ENCODE measurements at places on chromosomes 12 and 14.

GRCh38 chr12:1509413-1510052 is 84.8 kb downstream of the FBXL14 start:
- DNase-seq = peak; percentile 62

DNA sequence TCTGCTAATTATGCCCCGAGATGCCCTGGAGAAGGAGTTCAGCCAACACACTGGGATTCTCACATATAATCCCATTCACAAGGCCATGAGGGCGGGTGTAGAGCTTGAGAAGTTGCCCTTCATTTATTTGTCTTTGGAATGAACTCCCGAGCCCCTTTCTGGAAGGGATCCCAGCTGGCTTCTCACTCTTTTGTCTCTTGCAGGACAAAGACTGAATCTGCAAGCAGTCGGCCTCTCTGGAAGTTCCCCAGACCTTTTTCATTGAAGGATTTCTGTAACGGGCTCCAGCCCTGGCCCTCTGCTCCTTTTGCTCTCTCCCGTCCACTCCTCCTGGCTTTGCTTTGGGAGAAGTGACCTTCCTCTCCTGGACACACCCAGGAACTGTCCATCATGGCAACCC is 163.3 kb upstream of the SFSWAP start:
- DNase-seq = no peak

DNA sequence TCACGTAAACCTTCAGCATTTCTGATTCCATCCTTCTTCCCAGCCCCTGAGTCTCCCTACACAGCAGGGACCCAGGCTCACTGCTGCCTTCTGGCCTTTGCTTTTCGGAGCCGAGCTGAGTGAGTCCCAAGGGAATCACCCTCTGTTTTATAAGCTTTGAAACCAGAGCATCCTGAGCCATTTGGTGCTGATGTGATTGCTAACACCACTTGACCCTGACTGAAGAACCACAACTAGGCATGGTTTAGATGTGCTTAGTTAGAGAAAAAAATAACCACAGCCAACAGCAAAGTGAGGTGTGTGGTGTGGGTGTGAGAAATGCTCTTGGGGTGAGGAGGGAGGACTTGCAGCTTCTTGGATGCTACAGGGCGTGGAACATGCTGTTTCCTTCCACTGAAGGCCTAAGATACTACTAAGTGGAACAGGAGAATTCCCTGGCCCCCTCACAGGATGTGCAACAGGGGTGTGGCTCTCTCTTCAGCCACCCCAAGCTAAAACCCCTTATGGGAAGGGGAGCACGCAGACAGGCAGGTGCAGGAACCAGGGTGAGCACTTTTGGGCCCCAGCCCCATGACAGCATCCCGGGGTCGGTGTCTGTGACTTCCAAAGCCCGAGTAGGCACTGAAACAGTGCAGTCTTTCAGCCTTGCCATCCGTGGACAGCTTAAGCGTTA is at the start of gene TC2N:
TC2N (minus strand) TSS at position 221 of the 673 bp plus-strand sequence. CDS start 53,767 bp downstream, outside the sequence.
- DNase-seq = no peak

DNA sequence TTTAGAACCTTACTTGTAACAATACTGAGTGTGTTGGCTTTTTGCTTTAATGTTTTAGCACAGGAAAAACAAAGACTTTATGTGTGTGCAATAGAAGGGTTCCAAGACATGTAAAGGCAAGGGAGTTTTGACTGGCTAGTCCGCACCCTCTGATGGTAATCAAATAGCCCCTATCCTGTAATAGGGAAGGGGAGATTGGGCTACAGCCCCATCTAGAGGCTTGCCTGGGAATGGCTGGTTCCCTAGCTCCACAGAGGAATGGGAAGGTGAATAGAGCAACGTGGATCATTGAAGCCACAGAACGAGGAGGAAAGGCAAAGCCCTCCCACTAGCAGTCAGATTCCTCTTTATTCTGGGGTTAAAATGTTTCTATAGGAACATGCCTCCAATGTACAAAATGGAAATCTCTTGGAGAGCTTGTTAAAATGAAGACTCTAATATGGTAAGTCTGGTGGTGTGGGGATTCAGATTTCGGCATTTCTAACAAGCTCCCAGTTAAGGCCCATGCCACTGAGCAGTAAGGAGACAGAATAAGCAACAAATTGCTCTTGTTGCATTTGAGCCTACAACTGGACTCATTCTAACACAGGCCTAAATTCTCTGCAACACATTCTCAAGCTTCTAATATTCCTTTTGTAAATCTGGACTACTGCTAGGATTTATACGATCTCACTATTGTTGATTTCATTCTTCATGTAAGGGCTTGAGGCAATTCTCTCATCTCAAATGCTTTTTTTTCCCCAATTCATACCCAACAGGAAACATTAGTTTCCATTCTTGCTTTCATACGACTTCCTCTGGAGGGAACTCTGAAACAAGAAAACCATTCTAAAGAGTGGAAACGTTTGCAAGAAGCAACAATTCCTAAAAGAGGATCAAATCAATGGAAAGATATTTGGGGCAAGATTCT is 57.1 kb downstream of the NIN start:
- DNase-seq = no peak

DNA sequence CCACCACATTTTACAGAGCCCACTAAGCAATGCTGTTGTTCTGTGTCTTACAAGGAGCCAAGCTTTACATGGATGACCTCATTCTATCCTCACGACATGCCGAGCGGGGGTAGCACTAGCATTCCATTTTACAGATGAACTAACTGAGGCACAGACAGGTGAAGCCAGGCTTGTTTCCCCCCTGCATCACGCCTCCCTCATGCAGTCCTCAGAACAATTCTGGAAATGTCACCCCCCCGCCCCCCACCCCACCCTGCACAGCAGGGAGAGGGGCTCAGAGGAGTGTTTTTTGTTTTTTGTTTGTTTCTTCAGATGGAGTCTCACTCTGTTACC is 1.5 kb downstream of the SLC8B1 start:
- no peak for DNase-seq

GRCh38 chr14:98944989-98945388 is 327.0 kb downstream of the BCL11B start:
- no peak for DNase-seq

GRCh38 chr12:92070864-92071445 is 74.7 kb downstream of the BTG1 start:
- no peak for DNase-seq

DNA sequence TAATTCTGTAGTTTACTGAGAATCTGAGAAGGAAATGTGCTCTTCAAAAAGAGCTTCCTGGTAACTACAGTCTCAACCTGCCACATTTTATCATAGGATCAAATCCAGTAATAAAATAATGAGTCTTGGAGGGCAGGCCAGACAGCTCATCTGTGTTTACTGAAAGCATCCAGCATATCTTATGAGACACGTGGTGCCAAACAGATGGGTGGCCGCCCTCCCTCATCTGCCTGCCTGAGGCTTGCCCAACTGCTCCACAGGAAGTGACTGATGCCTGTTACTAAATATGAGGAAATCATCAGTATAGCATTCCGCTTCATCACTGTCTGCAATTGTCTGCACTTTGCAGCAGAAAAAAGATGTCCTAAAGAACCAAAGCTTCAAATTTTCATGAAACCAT is 13.5 kb downstream of the DHRS7 start:
- no peak for DNase-seq

DNA sequence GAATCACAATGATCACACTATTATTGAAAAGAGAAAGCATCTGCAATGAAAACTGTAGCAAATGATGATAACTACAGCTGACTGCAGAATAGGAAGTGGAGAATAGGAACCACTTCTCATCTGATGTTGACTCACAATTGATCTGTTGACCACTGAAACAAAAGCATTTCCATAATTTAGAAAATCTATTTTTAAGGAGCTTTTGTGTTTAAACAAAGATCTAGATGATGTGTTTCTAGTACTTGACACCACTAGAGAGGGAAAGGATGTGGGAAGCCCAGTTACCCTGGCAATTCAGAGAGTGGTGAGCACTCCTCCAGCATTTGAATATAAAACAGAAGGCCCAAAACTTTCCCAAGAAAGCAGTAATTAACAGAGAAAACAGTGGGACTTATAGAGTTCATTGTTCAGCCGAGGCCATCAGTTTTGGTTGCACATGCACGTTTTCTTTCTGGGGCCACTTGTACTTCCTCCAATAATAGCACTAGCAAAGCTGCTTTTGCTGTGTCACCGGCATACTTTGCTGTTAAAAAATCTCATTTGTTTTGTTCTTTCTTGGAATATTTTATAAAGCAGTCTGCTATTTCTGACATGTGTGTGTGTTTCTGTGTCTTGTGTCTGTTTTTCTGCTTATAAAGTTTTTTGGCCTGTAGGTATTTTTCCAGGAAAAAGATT is 76.1 kb upstream of the HECTD1 start:
- no peak for DNase-seq

GRCh38 chr14:64476438-64476837 is 11.1 kb downstream of the AKAP5 start:
- no peak for DNase-seq

GRCh38 chr12:113299619-113300237 is 35.2 kb downstream of the SLC8B1 start:
- DNase-seq = no peak

GRCh38 chr14:59301354-59301753 is 112.9 kb downstream of the DAAM1 start:
- no peak for DNase-seq

DNA sequence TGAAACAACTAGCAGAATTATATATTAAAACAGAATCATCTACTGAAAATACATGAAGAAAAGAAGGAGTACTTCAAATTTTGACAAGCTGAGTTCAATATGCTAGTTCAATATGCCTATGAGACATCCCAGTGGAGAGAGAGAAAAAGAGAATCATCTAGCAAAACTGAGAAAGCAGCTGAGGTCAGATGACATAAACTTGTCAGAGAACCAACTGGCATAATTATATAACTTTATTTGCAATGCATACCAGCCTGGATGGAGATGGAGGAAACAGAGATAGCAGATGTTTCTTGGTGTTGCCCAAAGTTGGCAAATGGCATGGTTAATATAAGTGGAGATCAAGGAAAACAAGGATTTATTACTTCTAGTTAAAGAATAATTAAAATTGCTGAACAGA is 148.7 kb upstream of the PDZRN4 start:
- no peak for DNase-seq

DNA sequence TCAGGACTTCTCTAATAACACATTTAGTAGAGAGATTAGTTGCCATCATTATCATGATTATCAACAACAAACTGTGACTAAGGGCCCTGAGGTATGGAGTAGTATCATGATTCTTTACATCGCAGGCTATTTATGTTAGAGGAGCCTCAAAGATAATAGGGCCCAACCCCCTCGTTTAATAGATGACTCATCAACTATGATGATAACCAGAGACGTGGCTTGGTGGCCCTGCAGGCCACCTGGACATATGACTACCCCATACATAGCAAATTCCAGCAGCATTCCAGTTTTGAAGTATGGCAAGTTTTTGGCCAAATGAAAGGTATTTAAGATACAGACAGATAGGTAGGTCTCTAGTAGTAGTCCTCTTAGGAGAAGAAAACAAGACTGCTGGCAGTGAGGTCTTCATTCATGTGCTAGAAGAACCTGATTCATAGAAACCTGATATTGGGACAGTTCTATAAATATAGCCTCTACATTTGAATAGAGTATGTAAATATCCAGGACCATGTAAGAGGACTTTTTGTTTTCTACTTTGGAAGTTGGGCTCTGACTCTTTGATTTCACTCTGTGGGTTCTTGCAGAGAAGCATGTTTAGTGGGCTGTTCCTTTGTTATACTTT is 5.6 kb downstream of the RIC8B start:
- no peak for DNase-seq

DNA sequence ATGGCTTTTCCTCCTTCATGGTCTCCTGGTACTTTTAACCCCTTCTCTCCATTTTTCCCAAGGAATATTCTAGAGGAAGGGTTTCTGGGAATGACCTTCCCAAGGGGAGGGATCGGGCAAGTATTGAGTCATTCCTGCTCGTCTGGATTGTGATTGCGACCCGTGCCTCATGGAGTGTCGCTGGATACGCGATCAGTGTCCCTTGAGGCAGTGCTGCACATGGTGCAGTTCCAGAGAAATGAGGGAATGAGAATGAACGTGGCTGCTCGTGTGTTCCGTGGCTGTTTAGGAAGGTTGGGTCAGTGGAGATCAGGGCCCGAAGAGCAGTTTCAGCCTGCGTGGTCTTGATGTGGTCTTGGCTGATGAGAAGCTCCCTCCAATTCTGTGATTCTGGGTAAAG is 234.4 kb downstream of the CACNA1C start:
- DNase-seq = no peak

- DNase-seq = no peak
Measured at GRCh38 chr12:3311027-3311402, 180.0 kb upstream of the PRMT8 start.

DNA sequence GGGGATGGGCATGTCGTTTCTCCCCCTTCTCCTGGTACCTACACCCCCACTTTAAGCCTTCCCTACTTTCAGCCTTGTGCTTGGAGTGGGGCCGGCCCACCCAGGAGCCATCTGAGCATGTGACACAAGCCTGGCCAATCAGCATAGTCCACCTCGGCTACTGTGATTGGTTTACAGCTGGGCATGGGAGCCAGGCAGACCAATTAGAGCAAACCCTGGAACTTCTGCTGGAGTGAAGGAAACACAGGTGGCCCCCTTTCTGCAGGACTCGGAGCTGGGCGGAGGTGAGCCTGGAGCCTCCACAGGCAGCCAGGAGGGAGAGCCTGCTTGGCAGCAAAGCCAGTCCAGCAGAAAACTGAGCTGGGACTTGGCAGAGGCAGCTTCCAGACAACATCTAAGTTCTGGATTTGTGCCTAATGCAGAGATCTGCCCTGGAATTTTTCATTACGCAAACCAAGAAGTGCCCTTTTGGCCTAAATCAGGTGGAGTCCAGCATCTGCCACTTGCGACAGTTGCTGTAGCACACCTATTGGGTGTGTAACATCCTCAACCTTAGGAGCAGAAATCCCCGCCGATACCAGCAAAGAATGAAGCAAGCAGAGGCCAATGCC is 59.5 kb downstream of the SCARB1 start:
- DNase-seq = no peak

GRCh38 chr14:68089146-68089731 is 269.7 kb downstream of the RAD51B start:
- DNase-seq = no peak

GRCh38 chr14:90562652-90563051 is 165.8 kb downstream of the CALM1 start:
- DNase-seq = no peak

- DNase-seq = no peak
Measured at GRCh38 chr12:94545935-94546771, 86.5 kb upstream of the CEP83 start.

DNA sequence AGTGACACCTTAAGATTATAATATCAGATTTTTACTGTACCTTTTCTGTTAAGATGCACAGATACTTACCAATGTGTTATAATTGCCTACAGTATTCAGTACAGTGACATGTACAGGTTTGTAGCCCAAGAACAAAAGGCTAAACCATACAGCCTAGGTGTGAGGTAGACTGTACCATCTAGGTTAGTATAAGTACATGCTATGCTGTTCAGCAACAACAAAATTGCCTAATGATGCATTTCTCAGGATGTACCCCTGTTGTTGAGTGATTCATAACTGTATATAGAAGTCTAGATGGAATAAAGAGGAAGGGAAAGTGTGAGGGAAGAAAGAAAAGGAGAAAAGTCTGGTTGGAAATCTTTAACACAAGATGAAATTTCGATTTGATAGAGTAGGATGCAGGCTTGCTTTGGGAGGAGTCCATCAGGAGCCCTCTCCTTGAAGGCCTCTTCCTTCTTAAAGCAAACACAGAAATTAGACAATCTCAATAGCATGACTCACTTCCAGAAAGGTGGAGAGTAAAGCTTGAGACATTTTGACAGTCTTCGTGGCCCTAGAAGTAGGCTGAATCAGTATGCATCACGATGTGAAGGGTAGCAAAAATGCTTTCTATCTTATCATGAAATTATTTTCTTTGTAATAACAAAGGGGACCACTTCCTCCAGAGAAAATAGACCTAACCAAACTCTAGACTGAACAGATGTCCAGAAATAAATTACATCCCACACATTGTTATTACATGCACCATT is 191.5 kb downstream of the SYT1 start:
- DNase-seq = no peak

- DNase-seq = no peak
Measured at GRCh38 chr14:105857826-105858675, 331.7 kb downstream of the TMEM121 start.
